Activated CD8-positive, alpha-beta memory T cell treated with anti-CD3 and anti-CD28 coated beads for 1 hour (primary cell): ENCODE measurements at places on chromosomes 11 and 22.

DNA sequence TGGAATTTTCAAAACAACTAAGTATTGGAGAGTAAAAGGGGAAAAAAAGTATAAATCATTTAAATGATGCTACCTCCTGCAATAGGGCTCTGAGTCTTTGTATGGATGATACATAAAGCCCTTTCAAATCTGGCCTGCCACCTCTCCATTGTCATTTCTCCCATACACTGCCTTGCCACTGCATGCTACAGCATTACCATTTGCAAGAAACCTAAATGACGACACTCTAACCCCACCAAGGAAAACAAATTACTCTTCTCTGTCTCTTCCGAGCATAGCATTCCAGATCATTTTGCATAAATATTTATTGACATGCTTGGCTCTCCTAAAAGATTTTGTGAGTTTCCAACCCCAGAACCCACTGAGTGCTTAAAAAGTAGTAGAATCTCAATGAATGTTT is 34.5 kb upstream of the PRSS23 start:
- no peak for DNase-seq

- DNase-seq: no peak
Observed at GRCh38 chr11:104736502-104736901, 161.8 kb downstream of the CASP12 start.

DNA sequence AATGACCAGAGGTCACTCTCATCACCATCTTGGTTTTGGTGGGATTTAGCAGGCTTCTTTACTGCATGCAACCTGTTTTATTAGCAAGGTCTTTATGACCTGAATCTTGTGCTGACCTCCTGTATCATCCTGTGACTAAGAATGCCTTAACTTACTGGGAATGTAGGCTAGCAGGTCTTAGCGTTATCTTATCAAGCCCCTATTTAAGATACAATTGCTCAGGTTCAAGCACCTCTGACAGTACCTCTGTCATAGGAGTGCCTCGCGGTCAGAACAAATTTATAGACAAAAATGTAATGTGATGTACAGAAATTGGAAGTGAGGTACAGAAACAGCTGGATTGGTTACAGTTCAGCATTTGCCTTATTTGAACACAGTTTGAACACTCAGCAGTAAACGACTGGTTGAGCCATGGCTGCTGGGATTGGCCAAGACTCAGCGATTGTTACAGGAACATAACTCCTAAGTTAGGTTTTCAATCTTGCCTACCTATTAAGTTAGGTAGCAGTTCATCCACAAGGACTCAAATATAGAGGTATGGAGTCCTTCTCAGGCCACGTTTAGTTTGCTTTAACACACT is 16.1 kb upstream of the TMEM123 start:
- DNase-seq: no peak

DNA sequence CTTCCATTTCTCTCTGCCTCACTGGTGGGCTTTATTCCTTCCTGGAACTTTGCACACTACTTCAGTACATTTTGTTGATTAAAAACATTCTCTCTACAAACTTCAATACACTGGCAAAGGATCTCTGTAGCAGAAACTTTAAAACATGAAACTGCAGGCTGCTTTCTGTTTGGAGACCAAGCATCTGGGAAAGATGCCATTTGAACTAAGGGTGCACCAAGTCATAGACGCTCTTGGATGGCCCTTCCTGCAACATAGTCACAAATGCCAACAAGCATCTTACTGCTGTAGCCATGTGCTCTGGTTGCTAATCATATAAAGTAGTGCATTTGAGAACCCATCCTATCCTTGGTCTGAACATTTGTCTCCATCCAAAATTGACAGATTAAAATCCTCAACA is 56.4 kb downstream of the SNX19 start:
- no peak for DNase-seq

GRCh38 chr11:11620173-11620920 is 1.5 kb downstream of the GALNT18 start:
- no peak for DNase-seq

DNA sequence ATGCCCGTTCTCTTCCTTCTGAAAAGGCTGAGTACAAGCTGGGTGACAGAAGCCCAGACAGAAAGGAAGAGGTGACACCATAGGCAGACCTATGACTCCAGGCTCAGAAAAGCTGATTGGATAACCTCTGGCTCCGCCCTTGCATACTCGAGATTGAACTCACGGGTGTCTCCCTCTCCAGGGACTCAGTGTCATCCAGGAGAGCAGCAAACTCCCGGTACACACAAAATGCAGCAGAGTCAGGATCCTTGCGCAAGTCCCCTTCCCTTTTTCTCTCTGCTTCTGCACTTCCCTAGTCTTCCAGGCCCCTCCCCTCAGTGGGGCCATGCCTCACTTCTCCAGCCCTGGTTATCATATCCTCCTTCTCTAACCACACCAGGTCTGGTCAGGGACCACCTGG is 9.8 kb downstream of the SCN4B start:
- no peak for DNase-seq
